ENCODE measurements at places on chromosomes 4 and X.

DNA sequence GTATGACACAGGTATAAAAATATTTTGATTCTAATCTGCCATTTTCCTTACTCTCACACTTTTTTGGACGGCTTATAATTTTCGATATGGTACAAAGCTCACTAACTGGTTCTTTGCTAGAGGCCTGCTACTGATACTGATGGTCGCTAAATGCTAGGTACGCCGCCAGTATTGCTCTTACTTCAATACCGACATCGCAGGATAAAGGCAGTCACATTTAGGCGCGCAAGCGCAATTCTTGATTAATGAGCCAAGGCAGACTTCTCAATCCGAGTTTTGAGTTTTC lies 557 bp upstream of the USP38 start:
- DNase-seq: no peak

GRCh38 chrX:149799095-149799714 lies 17.5 kb downstream of the MAGEA9 start:
- no peak for DNase-seq

GRCh38 chr4:40575846-40576245 lies 53.8 kb downstream of the RBM47 start:
- no peak for DNase-seq

- DNase-seq: no peak
Measured at GRCh38 chr4:81845761-81846160, 374.1 kb upstream of the RASGEF1B start.

DNA sequence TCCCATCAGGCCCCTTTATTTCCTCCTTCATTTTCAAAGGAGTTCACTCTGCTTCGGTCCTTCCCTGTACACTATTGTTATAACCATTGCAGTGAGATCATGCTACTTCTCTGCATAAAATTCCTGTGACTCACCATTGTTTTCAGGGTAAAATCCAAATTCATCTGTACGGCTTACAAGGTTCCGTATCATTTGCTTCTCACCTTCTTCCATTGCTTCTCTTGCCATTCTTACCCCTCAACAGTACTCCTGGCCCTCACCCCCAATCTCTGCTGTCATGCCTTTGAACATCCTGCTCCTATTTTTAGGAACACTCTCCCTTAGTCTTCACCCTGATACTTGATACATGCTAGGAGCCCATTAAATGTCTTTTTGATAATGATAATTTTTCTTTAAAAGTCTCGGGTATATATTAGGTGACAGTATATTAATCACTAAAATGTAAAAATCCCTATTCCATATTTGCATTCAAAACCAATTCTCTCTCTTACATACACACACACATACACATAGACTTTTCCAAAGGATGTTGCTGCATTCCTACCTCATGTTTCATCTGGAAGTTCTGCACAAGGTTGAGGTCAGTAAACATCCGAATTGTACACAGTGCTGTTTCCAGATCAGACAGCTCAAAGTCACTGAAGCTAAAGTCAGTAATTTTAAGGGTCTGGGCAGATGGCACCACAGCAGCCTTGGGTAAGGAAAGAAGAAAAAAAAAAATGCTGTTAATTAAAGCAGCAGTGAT lies 103.4 kb downstream of the PDE5A start:
- DNase-seq: peak; percentile 73

GRCh38 chr4:95186666-95187065 lies 362.1 kb downstream of the UNC5C start:
- DNase-seq: no peak

DNA sequence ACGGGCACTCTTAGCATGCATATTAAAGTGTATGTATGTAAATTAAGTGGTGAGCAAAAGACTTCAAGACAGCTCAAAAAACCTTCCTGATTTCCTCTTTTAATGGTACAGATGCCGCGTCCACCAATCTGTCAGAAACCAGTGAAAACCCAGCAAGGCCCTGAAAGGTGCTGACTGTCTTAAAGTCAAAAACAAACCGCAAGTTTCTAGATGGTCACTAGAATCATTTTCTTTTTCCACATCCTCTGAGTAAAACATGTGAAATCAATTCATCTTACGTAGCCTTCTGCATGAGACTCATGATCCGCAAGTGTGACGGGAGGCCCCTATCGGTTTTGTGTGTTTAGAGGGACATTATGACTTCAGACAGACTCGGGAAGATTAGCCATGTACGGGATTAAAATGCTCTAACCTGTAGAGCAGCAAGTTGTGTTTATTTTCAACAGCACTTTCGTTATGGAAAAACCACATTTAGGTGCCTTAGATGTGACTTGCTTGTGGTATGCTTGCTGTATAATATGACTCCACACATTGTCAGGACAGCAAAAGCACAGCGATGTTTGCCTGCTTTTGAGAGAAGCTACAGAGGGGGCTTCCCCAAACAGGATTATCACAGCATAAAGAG lies 88.2 kb upstream of the STS start:
- no peak for DNase-seq

DNA sequence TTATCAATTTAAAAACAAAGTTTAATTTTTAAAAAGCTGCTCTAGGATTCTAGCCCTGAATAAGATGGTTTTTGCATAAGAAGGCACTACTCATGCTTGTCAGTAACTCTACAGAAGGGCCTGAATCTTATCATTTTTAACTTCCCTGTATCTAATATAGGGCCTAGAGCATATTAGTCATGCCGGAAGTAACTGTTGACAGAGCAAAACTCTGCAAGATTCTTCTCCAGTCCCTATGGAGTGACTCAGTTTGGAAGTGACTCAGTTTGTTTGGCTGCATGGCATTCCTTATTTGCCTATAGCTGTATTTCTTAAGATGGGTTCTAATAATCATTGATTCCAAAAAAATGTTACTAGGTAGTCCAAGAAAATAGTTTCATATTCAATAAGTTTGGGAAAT lies 431.8 kb upstream of the HTR2C start:
- DNase-seq: no peak

DNA sequence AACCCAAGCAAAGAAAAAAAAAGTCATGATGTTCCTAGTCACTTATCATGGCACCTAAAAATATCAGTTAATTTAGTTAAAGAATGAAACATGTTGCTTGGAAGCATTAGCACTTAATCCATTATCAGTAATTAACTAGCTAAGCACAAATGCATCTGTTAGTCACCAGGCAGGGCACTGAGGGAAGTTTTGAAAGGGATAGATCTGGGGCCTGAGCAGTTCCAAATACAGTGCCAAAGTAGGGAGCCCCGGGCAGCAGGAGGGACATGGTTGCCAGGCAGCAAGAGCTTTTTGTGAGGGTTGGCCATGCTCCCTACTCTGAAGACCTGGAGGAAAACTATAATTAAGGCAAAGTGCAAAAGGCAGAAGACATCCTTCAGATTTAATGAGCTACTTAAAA lies 62.0 kb downstream of the PHKA1 start:
- DNase-seq: no peak

- no peak for DNase-seq
Measured at GRCh38 chrX:111352424-111352823, 59.6 kb downstream of the DCX start.

DNA sequence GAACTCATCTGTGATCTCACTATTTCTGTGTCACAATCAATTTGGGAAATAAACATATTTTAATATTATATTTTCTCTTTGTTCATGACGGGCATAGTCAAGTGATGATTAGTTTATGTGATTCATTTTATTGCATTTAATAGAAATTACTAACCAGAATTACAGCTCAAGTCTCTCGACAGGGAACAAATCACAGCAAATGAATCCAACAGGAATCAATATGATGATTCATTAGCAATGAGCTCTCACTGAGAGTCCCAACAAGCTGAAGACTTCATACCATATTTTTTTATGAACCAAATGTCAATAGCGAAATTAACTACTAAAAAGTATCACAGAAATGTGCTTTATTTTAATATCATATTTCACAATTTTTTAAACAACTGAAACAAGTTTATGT lies 649.7 kb downstream of the GRID2 start:
- DNase-seq: no peak

GRCh38 chrX:74343343-74344279 lies 39.6 kb downstream of the ZCCHC13 start:
- peak; percentile 90 for DNase-seq

DNA sequence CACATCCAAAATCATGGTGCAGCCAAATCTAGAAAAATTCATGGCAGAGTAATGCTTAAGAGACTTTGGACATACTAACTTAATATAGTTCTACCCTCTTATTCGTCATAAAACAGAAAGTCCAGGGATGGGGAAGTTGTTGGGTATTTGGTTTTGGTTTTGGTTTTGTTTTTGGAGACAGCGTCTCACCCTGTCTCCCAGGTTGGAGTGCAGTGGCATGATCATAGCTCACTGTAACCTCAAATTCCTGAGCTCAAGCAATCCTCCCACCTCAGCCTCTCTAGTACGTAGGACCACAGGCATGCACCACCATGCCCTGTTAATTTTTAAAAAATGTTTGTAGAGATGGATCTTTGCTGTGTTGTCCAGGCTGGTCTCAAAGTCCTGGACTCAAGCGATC lies 271.8 kb upstream of the TENM3 start:
- DNase-seq: peak; percentile 75

- DNase-seq: no peak
Measured at GRCh38 chr4:148090503-148091476, 351.4 kb downstream of the NR3C2 start.

- DNase-seq: no peak
Measured at GRCh38 chr4:190015538-190016368, 11.3 kb downstream of the FRG2 start.

GRCh38 chrX:73825569-73825968 lies 262.6 kb downstream of the CHIC1 start:
- no peak for DNase-seq

GRCh38 chr4:87363552-87363951 lies 27.4 kb downstream of the HSD17B11 start:
- DNase-seq: no peak

GRCh38 chrX:2928191-2928582 lies 952 bp downstream of the ARSD start:
- DNase-seq: no peak

DNA sequence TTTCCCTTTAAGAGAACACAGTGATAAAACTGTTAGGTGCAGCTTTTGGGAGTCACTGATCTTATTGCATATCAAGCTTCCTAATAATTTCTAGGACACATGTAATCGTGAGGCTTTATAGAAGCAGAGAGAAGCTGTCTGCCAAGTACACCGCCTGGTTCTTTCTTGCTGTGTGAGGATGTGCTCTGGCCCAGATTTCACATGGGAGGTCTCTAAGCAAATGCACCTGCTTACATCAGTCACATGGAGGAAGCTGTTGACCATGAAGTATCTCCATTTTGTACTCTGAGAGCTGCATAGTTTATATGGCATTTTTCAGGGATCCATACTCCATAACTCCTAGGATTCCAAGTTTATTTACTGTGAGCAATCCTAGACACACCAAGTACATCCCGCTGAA lies 37.1 kb downstream of the RGS12 start:
- DNase-seq: no peak

DNA sequence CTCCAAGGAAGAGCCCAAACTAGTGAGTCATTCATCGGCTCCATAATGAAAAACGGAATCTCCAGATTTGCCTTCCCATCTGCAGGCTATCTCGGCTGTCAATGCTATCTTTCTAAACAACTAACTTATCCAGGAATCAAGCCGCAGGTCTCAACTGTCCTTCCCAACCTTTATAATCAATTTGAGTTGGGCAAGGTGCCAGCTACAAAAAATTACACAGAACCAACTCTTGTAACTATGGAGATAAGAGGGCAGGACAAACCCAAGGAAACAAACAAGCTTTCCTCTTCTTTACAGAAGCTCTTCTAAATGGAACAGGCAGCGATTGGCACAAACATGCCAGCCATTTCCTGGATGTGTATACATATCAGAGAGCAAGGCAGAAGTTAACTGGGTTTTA lies 61.2 kb upstream of the RAI2 start:
- no peak for DNase-seq

- DNase-seq: no peak
Measured at GRCh38 chrX:136867518-136867917, 13.0 kb downstream of the RBMX start.

- DNase-seq: no peak
Measured at GRCh38 chr4:146577111-146577510, 55.4 kb upstream of the SLC10A7 start.

DNA sequence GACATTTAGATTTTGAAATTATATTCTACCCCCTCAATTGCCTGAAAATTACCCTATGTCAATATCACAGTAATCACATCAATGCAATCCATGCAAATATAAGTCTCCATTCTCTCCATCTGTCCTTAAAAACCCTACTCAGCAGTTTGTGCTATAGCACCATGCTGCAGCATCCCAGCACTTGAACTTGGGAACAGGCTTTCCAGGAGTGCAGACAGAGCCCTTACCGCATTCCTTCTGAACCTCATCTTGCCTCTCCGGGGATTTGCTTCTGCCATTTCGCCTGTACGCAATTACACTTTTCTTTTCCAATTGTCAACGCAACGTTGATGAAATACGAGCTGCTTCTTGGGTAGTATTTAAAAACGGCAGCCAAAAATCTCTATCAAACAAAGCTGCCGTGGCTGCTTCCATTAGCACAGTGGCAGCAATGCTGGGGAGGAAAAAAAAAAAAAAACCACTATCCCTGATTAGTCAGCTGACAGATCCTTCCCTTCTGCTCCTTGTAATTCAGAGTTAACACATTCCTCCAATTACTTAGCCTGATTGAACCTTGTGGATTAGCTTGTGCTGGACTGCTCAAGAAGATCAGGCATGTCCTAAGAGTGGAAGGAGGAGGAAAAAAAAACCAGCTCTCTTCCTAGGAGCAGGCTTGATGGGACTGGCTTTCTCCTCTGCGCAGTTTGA lies 65.6 kb downstream of the MCF2 start:
- no peak for DNase-seq

GRCh38 chr4:26325191-26325590 lies 4.4 kb downstream of the RBPJ start:
- DNase-seq: no peak

- DNase-seq: no peak
Measured at GRCh38 chr4:156501962-156502361, 469.6 kb downstream of the PDGFC start.

DNA sequence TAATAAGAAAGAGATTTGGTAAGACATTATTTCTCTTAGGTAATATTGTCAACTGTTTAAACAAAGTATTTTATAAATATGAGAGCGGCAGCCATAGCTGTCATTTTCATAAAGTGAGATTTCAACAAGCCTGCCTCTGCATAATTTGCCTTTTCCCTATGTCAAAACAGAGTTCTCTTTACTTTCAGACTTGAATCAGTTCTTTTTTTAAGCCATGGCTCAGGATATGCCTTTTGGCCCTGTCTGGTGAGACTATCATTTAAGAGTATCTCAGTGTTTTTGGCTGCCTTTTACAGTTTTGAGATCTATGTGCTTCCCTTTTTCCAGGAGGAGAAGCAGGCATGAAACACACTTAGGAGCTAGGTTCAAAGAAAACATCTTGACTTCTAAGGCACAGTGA lies 7.5 kb upstream of the GUCY1A1 start:
- no peak for DNase-seq

Data from kidney glomerular epithelial cell (primary cell).